HCT116 (cell line): ENCODE measurements at places on chromosomes 7 and 10. TPM values are rescaled to one million over a fixed set of nuclear protein-coding genes. Genes with fewer than 3 reads are reported as not detected.

PKD2L1 gene
- total RNA-seq, result 0.17 TPM

TTYH3 gene
- total RNA-seq, result 40.3 TPM

RSPH10B2 gene
- total RNA-seq, result 0.37 TPM

SPDYE8 gene
- not detected for total RNA-seq

- no peak overlapping the region for H3K27ac ChIP-seq
- H3K4me1 ChIP-seq, result peaks cover 7% of the 10 kb centered on the region; the same call in 1 of the 2 replicates
- no peak overlapping the region for H3K4me3 ChIP-seq
- H3K36me3 ChIP-seq, result 0 out of 2 replicates have a peak, but pooled peaks cover 7% of the 10 kb centered on the region
- DNase-seq, result no peak
These were observed 182.1 kb downstream of the VTI1A start for GRCh38 chr10:112628951-112629609.

- H3K36me3 ChIP-seq, result no peaks in the 10 kb centered on the region
- DNase-seq, result no peak
- H3K27ac ChIP-seq, result no peak overlapping the region
- H3K4me1 ChIP-seq, result no peaks in the 10 kb centered on the region
- H3K4me3 ChIP-seq, result no peak overlapping the region
These were observed 38.9 kb downstream of the MKI67 start for GRCh38 chr10:128087146-128087883.

- H3K4me1 ChIP-seq, result no peaks in the 10 kb centered on the region
- H3K4me3 ChIP-seq, result no peak overlapping the region
- no peak overlapping the region for H3K27ac ChIP-seq
- no peak for DNase-seq
These were observed 315.3 kb upstream of the AUTS2 start for GRCh38 chr7:69282946-69283345.

GRCh38 chr10:33406596-33406995 is 72.1 kb upstream of the NRP1 start:
- H3K36me3 ChIP-seq, result no peaks in the 10 kb centered on the region
- no peak overlapping the region for H3K27ac ChIP-seq
- H3K4me1 ChIP-seq, result no peaks in the 10 kb centered on the region

- no peak overlapping the region for H3K4me3 ChIP-seq
- H3K4me1 ChIP-seq, result no peaks in the 10 kb centered on the region
- no peak overlapping the region for H3K27ac ChIP-seq
- no peak for DNase-seq
These were observed 44.8 kb upstream of the HPSE2 start for GRCh38 chr10:99280472-99280871.

DNA sequence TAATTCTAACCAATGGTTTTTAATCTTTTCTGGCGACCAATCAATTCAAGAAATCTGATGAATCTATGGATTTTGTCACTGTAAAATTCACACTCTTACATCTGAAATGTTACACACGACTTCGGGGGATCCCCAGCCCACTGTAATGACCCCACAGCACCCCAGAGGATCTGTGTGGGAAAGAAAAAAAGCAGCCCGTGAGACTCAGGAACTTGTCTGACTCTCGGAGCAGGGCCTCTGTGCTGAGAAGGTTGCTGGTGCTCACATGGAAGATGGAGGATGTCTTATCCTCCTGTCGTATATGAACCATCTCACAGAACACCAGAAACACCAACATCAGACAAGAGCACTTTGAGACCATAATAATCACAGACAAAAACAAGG is 228.4 kb upstream of the INHBA start:
- H3K4me3 ChIP-seq, result no peak overlapping the region
- no peak overlapping the region for H3K27ac ChIP-seq
- no peaks in the 10 kb centered on the region for H3K27me3 ChIP-seq
- no peaks in the 10 kb centered on the region for H3K4me1 ChIP-seq
- no peak for DNase-seq

DNA sequence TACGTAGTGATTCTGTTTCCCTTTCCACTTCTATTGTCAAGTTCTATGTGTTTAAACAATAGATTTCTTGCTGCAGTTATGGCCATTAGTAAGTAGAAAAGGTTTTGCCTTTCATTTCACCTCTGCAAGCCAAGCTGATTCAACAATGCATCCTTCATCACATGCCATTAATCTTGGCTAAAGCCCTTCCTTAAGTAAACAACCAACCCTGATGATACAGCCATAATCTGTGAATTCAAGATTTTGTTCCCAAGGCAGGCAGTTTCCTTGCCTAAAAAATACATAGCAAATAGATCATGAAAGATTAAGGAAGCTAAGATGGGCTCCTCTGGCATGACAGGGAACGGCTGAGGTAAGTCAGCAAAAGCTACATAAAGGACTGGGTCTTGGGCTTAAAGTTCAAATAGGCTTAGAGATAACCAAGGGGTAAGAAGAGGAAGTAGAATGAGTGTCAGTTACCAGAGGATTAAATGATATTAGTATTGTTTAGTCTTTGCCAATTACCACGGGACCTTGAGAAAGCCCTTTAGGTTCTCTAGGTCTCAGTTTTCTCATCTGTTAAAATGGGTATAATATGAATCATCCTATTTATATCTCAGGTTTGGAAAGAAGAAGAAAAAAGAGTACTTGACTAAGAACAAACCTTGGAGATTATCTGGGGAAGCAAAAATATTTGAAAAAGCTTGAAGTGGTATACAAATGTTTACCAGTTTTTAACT is 35.9 kb upstream of the ANK3 start:
- no peak overlapping the region for H3K27ac ChIP-seq
- no peaks in the 10 kb centered on the region for H3K27me3 ChIP-seq
- no peaks in the 10 kb centered on the region for H3K4me1 ChIP-seq

DNA sequence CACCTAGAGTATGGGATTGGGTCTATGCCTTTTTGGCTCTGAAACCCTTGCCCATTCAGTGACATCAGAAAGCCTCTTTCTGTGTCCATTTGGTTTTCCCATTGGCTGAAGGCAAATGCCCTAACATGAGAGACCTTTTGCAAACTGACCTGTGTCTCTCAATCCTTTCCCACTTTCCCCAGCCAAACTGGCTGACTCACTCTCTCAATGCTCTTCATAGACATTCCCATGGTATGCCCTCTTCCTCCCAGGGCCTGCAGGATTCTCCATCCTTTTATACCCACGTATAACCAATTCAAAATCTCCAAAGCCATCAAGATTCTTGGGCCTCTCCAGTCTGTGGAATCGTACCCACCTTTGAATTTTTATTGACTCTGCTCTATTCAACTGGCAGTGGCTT is 563.3 kb downstream of the GATA3 start:
- H3K4me3 ChIP-seq, result no peak overlapping the region
- DNase-seq, result no peak
- H3K36me3 ChIP-seq, result no peaks in the 10 kb centered on the region
- H3K4me1 ChIP-seq, result no peaks in the 10 kb centered on the region
- no peaks in the 10 kb centered on the region for H3K27me3 ChIP-seq
- no peak overlapping the region for H3K27ac ChIP-seq
